Transverse colon (tissue), 4 donors: ENCODE measurements at places on chromosomes 6 and 20. TPM values are rescaled to one million over a fixed set of nuclear protein-coding genes. Genes with fewer than 3 reads are reported as not detected.

GRCh38 chr6:56959094-56959493 lies 4.2 kb downstream of the BEND6 start:
- H3K27ac ChIP-seq, result no peak overlapping the region
- H3K4me3 ChIP-seq, result no peak overlapping the region
- DNase-seq, result no peak
- H3K27me3 ChIP-seq, result peaks cover 24% of the 10 kb centered on the region

DNA sequence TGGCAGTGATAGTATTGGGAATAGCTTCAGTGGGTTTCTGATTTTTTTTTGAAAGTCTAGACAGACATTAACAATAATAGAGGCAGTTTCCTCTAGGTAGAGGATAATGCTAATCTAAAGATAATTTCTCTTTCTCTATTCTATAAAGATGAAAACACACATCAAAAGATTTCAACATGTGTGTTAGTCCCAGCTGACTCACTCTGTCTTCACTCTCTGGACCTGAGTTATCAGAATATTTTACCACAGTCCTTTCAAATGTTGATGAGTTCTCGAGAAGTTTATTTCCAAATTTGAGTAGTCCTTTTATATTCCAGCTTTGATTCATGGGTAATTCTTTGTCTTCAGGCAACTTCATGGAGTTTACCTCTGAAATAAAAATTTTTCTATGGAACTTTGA lies 17.1 kb downstream of the RPRD1B start:
- no peak overlapping the region for H3K4me3 ChIP-seq
- DNase-seq, result no peak
- H3K27me3 ChIP-seq, result no peaks in the 10 kb centered on the region
- no peaks in the 10 kb centered on the region for H3K4me1 ChIP-seq
- H3K27ac ChIP-seq, result no peak overlapping the region

DNA sequence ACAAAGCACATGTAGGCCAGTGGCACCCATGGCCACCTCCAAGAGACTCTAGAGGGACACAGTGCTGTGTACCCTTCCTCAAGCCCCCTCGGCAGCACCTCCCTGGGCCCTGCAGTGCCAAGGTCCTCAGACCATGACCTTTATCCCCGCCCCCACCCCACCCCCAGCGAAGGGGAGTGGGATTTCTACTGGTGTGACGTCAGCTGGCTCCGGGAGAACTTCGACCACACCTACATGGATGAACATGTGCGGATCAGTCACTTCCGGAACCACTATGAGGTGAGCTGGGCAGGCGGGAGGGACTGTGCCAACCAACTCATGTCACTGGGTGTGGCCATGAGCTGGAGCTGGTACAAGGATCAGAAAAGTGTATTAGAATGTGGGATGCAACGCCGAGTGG lies 38.0 kb downstream of the TTLL9 start:
- no peaks in the 10 kb centered on the region for H3K4me1 ChIP-seq
- DNase-seq, result no peak
- H3K4me3 ChIP-seq, result no peak overlapping the region
- no peak overlapping the region for H3K27ac ChIP-seq
- H3K27me3 ChIP-seq, result no peaks in the 10 kb centered on the region

DNA sequence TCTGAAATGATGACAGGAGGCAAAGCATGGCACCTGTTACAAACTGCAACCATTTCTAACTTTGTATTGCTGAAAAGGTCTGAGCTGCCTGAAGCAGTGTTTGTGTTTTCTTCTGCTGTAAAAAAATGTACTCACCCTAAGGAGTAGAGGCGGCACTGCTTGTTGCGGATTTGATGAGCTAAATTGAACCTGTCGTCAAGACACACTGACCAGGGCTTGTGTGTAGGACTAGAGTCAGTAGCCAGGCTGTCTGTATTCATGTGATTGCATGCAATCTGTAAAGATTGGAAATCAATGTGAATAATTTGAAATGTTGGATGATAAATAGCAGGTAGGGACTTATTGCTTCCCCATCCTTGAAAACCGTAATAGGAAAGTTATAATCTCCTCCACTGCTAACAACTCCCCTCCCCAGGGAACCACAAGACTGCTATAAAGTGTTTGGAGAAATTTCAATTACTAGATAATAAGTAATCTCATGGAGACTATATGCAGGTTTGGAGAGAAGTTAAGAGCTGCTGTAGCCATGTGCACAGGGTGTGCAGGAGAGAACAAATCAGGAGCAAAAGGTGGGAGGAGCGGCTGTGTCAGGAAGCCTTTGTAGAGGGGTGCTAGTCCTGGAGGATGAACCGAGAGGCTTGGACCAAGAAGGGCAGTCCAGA lies 42.8 kb downstream of the METTL24 start:
- H3K36me3 ChIP-seq, result no peaks in the 10 kb centered on the region
- H3K4me3 ChIP-seq, result no peak overlapping the region
- no peaks in the 10 kb centered on the region for H3K4me1 ChIP-seq
- no peak for DNase-seq

GRCh38 chr6:158366363-158366762 lies 54.1 kb downstream of the TULP4 start:
- H3K27me3 ChIP-seq, result no peaks in the 10 kb centered on the region
- peaks cover 3% of the 10 kb centered on the region for H3K4me1 ChIP-seq
- DNase-seq, result no peak
- H3K36me3 ChIP-seq, result no peaks in the 10 kb centered on the region

DNA sequence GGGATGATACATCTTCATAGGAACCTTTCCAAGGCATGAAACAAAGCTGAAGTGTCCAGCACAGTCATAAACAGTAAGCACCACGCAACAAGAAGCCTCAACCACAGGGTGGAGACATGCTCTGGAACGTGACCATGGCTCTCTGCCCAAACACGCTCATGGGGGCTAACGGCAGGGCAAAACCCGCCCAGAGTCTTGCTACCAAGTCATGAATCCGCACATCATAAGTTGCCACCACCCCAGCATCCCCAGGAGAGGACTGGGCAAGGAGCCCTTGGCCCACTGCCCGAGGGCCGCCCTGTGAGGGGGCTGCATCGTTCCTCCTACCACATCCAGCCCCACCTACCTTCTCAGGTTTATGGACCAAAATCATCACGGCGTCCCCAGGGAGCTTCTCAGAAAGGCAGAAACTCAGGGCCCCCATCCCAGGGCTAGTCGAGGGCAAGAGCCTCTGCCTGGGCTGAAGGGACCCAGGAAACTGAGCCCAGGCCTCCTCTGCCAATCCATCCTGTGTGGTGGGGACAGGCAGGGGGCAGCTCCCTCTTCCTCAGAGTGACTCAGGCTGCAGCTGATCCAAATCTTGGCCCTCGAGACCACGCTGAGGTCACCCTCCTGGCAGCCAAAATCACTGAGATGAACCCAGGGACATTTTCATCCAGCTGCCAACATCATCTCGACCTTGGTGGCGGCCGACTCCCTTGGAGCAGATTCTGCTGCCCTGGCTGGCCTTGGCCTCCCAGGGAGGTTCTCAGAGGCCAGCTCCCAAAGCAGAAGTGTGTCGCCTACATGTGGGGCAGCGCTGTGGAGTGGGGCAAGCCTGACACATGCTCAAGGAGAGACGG lies 42.6 kb downstream of the BMP7 start:
- DNase-seq, result peak; percentile 21
- no peak overlapping the region for H3K4me3 ChIP-seq
- H3K27me3 ChIP-seq, result no peaks in the 10 kb centered on the region

- H3K4me1 ChIP-seq, result no peaks in the 10 kb centered on the region
- DNase-seq, result no peak
- H3K27ac ChIP-seq, result no peak overlapping the region
- H3K4me3 ChIP-seq, result no peak overlapping the region
Observed at GRCh38 chr6:24394780-24395437, 7.8 kb upstream of the MRS2 start.

DNA sequence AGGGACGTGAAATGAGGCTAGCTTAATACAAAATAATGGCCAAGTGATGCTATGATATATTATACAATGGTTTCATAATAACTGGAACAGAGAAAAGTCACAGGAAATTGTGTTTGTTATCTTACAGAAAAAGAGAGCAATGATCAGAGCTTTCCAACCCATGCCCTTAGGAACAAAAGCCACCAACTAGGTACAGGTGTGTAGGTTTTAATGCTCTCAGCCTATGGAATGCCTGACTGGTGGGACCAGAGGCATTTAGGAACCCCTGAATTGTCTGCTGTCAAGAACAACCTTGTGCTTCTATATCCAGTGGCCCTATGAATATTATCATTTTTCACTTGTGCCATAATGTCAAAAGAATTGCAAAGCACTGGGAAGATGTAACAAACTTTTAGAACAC lies 133.0 kb upstream of the RUNX2 start:
- peaks cover 10% of the 10 kb centered on the region for H3K4me1 ChIP-seq
- no peak overlapping the region for H3K4me3 ChIP-seq
- no peaks in the 10 kb centered on the region for H3K27me3 ChIP-seq
- no peaks in the 10 kb centered on the region for H3K36me3 ChIP-seq
- H3K27ac ChIP-seq, result no peak overlapping the region

GRCh38 chr6:109343518-109343917 lies 38.7 kb downstream of the CD164 start:
- H3K36me3 ChIP-seq, result no peaks in the 10 kb centered on the region
- no peaks in the 10 kb centered on the region for H3K27me3 ChIP-seq
- no peak for DNase-seq
- H3K27ac ChIP-seq, result no peak overlapping the region
- H3K4me1 ChIP-seq, result peaks cover 11% of the 10 kb centered on the region

DNA sequence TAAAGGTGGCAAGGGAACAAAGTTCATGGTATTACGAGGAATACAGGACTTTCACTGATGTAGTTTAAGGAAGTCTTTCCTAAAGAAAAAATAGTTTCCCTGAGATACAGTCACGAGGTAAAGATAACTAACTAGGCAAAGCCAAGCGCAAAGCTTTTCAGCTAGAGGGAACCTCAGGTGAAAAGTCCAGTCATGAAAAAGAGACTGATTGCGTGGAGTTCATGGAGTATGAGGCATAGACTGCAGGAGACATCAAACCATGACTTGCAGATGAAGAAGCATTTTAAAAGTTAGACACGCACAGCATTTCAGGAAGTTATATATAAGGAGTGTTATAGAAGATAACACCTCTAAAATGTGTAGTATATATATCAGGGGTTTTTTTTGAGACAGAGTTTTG lies 205.6 kb upstream of the ZNF184 start:
- no peak overlapping the region for H3K27ac ChIP-seq
- H3K4me3 ChIP-seq, result no peak overlapping the region
- DNase-seq, result no peak
- no peaks in the 10 kb centered on the region for H3K36me3 ChIP-seq
- peaks cover 96% of the 10 kb centered on the region for H3K27me3 ChIP-seq

DNA sequence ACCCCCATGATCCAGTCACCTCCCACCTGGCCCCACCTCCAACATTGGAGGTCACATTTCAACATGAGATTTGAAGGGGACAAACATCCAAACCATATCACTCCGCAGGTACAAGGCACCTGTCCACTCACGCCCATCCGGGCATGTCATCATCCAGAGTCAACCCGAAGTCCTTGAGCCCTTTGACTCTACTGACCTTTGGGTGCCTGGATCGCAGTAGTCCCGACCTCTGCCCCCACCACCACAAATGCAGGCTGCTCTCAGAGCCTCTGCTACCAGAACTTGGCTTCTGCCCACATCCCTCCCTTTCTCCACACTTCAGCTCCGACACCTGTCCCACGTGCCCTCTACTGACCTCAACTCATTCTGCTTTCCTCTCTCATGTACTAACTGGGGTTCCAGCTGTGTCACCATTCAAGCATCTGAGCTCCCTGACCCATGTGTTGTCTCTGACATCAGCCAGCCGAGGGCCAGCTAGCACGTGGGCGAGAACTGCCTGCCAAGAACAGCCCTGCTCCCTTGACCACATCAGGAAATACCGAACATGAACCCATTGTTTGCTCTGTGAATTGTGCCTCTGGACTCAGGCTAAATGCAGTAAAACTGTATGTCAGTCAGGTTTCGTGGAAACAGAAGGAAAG lies 498.3 kb upstream of the SULF2 start:
- H3K27ac ChIP-seq, result no peak overlapping the region
- DNase-seq, result peak; percentile 25
- H3K27me3 ChIP-seq, result no peaks in the 10 kb centered on the region
- no peak overlapping the region for H3K4me3 ChIP-seq
- no peaks in the 10 kb centered on the region for H3K4me1 ChIP-seq
- no peaks in the 10 kb centered on the region for H3K36me3 ChIP-seq

- H3K27me3 ChIP-seq, result no peaks in the 10 kb centered on the region
- no peak for DNase-seq
- no peak overlapping the region for H3K27ac ChIP-seq
- H3K4me3 ChIP-seq, result no peak overlapping the region
- no peaks in the 10 kb centered on the region for H3K36me3 ChIP-seq
Observed at GRCh38 chr6:132995009-132995408, 180.6 kb downstream of the RPS12 start.

DNA sequence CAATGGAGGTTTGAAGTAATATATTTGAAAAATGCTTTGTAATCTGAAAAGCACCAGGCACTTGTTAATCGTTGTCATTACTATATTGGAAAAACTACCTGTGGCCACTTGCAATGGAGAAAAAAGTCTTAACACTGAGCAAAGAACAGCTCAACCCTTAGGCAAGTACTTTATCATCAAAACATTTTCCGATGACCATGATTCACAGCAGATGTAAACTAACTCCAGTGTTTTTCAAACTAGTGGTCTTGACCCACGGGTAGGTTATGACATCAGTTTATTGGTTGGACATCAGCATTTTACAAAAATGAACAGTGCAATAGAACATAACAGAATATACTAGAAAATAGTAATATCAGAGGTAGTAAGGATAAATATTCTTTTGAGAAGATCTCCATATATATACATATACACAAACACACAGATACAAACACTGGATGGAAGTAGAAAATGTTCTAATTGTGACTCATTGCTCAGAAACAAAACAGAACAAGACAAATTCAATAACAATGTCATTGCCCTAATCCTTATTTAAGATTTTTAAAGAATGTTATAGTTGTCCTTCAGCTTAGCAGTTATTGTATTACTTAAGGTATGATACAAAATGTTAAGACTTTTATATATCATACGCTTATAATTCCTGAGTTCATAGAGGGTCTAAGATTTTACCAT lies 123.0 kb downstream of the PLCB1 start:
- H3K27me3 ChIP-seq, result no peaks in the 10 kb centered on the region
- no peak for DNase-seq
- H3K4me1 ChIP-seq, result no peaks in the 10 kb centered on the region
- no peak overlapping the region for H3K27ac ChIP-seq

Gene OVOL2
- 28.4 TPM for total RNA-seq

Gene MUC22
- not detected for total RNA-seq

Gene BPI
- total RNA-seq, result not detected

Gene MBOAT1
- 10.3 TPM for total RNA-seq
